ENCODE measurements at places on chromosomes 2 and 18.

- no peak for DNase-seq
Observed at GRCh38 chr2:152506843-152507242, 171.9 kb downstream of the FMNL2 start.

- no peak for DNase-seq
Observed at GRCh38 chr2:178592655-178593054, 112.4 kb downstream of the PLEKHA3 start.

DNA sequence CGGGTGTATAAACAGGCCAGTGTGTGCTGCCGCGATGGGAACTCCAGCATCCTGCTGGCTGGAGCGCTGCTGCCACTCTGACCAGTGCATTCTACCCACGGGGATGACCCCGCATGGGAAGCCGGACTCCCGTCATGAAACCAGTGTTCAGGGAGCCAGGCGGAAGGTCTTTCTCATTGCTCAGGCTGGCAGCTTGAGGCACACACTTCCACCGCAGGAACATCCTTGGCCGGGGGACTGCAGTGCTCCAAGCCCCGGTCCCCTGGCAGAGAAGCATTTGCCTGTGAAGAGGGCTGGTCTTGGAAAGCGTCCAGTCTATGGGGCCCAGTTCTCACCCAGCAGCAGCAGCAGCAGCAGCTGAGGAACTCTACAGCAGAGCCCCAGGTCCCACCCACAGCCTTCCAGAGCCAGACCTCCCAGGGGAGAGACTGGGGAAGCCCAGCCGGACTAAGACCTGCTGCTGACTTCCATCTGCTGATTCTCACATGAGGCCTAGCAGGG lies 235.9 kb downstream of the KLHL29 start:
- DNase-seq, result no peak

DNA sequence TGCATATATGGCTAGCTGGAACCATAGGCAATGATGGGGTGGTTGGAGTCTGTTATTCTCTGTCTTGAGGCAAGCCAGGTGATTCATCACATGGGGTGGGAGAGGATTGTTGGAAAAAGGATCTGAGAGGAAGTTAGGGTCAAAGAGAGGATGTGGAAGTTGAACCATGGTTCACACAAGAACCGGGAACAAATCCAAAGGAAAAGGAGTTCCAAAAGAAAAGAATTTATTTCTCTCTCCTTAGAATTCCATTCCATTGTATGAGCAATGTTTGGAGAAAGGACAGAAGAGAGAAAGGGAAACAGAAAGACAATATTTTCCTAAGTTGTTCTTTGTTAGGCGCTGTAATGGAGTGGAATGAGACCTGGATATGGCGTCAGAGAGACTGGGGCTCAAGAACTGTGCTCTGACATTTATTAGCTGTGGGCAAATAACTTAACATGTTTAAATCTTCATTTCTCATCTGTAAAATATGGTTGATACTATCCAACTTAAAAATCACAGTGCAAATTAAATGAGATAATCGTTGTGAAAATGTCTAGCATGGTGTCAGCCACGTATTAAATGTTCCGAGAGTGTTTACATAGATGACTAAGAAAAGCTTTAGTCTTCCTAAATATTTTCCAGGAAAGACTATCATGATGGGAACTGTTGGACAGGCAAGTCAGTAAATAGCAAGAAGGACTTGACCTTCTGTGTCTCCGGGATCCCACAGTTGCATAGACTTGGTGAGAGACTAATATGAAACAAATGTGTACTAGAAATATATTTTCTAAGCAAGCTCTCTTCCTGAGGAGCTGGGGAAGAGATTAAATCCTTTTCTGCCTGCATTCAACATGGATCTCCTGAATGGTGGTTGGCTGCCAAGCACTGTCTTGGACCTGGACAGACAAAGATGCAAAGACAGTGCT lies 71.4 kb downstream of the TRIB2 start:
- no peak for DNase-seq

DNA sequence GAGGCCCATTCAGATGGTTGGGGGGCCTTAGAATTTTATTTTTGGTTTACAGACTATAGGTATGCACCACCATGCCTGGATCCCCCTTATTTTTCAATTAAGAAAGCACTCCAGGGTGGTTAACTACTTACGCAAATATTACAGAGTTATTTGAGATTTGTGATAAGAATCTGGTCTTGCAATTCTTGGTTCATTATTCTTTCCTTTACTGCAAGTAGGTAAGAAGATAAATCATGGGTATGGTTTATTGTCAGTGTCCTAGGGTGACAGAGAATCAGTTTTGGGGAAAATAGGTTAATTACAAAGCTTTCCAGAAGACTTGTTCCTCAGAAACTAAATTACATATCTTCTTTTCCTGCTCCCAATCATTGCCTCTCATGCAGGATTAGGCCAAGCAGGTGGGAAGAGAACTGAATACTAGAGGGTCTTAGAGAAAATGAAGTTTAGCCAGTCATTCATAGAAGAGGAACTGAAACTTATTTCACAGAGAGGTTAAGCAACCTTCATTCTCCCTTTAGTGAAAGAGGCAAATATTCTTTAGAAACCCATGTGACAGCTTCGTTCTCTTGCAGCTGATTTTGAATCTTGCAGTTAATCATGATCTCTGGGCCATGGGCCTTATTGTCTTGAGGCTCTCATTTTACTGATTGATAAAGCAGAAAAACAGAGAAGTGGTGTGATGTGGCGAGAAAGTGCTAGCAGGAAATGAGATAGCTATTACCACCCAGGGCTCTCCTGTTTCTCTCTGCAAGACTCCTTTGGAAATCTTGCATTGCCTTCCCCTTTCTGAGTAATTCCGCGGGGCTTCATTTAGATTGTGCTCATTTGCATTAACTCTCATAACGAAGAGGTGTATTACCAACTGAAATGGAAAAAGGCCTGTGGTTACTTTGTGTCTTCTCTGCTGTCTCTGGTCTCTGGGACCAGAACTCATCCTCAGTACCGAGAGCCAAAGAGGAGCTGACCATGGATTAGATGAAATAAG lies 44.8 kb upstream of the ARHGAP25 start:
- DNase-seq, result no peak

- DNase-seq, result no peak
Observed at GRCh38 chr2:26913606-26913998, 56.8 kb upstream of the MAPRE3 start.

GRCh38 chr2:120371969-120372625 lies 26.2 kb downstream of the INHBB start:
- DNase-seq, result no peak

DNA sequence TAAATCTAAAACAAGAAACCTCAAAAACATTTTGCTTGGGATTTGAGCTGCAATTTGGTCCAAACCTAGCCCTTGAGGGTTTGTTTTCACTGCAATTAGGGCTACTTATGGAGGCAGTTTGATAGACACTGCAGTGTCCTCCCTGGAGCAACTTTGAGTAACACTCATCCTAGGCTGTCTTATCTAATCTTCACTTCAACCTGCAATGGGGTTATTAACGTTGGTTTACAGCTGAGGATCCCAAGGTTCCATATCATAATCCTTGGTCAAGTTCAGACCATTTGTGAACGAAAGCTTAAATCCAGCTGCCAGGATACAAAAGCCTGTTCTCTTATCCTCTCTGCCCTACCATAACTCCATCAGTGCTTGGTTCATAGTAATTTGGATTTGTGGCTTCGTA lies 2.5 kb downstream of the ANXA4 start:
- no peak for DNase-seq

- DNase-seq, result no peak
Observed at GRCh38 chr2:54866179-54866578, 142.7 kb downstream of the EML6 start.

DNA sequence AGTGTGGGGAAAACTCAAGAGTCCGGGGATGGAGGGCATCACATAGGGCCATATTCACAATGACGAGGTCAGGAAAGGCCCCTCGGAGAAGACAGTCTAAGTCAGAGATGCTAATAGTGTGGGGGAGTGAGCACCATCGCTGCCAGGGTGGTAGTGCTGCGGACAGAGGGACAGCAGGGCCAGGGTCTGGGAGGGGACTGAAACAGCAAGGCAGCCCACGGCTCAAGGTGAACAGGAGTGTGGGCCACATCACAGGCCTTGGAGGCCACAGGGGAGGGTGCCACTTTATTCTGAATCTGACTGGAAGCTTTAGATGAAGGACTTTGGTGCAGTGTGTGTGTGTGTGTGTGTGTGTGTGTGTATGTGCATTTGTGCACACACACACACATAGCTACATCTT lies 130.9 kb upstream of the GLI2 start:
- DNase-seq, result no peak

DNA sequence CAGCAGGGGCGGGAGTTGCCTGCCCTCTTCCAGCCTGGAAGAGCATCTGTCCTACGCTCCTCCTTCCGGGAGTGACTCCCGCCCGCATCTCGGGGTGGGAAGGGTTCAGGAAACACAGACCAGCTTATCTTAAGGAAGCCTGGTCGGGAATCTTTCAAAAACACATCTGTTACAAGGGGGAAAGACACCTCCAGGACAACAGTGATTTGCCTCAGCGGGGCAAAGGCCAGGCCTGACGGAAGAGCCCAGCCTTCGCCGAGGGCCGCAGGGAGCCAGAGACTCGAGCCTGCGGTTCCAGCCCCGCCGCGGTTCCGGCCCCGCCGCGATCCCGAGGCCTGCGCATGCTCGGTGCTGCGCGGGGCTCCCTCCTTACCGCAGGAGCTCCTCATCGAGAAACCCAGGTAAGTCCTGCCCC lies 38.1 kb upstream of the TGIF1 start:
- no peak for DNase-seq

GRCh38 chr18:35355140-35355618 lies 11.0 kb upstream of the ZNF24 start:
- DNase-seq, result no peak

DNA sequence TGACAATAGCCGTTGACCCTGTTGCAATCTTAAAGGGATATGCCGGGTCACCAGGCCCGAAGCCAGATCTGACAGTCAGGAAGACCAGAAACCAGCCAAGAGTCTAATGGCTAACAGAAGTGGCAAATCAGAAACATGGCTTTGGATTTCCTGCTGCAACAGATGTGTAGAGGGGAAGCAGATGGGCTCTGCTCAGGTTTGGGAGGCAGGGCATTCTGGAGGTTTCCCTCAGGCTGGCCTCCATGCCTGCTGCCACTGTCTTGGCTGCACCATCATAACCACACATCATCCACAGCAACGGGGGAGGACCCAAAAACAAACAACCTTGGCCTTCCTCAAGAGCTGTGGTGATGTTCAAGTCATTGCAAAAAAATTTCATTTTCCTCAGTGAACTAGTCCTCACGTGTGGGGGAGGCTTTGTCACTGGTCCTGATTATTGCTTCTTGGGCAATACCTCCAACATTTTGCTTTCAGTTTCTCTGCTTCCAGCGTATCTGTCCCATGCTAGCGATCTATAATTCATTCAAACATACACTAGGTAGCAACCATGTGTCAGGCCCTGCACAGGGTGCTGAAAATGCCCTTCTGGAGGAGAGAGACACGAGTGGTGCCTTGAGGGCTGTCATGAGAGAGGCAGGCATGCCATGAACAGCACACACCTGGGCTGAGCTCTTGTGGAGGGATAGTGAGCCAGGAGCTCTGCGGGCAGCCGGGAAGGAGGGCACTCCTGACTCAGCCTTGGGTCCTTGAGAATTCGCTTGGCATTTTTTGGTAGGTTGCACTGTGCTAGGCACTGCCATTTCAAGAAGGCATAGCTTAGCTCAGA lies 48.2 kb upstream of the LGALSL start:
- DNase-seq, result no peak

DNA sequence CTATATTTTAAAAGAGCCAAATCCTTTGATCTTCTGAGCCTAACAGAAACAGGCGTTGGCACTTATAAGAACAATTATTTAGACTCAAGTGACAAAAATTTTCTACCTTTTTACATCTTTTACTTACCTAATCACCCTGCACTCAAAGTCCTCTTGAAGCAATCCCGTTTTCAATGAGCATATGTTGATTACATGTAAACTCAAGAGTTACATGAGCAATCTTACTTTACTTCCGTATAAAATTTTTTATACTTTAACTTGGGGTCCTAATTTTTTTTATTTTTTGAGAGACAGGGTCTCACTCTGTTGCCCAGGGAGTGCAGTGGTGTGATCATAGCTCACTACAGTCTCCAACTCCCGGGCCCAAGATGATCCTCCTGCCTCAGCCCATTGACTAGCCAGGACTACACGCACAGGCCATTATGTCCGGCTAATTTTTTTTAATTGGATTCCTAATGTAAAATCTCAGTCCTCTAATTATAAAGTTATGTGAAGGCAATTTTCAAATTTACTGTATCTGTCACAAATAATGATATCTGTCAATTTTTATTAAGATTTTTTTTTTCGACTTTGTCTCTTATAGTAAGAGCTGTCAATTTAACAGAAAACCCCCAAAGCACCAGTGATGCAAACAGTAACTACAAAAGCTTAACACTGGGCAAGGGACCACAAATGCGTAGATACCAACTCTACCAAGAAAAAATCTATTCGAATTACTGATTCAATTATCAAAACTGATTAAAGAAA lies 19.1 kb upstream of the STPG4 start:
- DNase-seq, result no peak

- no peak for DNase-seq
Observed at GRCh38 chr2:232382331-232383225, 4.0 kb downstream of the ALPP start.

DNA sequence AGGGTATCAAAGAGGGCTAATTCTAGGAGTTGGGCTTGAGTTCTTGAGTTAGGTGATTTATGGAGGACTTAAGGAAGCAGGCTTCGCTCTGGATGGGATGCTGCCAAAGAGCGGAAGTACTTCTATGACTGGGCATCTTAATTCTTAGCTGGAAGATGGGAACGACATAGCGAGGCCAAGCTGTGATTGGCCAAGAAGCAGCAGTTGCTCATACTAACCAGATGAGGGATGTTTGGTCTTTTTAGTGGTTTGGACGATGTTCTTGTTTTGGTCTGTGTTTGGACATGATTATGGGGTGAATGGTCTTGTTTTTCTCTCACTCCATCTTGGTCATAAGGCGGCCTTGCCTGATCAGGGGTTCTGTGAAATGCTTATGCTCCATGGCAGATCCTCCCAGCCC lies 133.7 kb downstream of the MSH2 start:
- DNase-seq, result no peak

- DNase-seq, result no peak
Observed at GRCh38 chr2:84115173-84115857, 343.8 kb downstream of the SUCLG1 start.

GRCh38 chr2:241941691-241942301 lies 72.3 kb downstream of the RTP5 start:
- DNase-seq, result no peak

GRCh38 chr2:134304394-134305108 lies 50.7 kb downstream of the MGAT5 start:
- DNase-seq, result no peak

GRCh38 chr2:112343827-112344585 lies 68.6 kb downstream of the ZC3H6 start:
- DNase-seq, result no peak

GRCh38 chr2:234745347-234745746 lies 206.5 kb upstream of the SH3BP4 start:
- DNase-seq, result no peak

Measured in NCI-H1105 (cell line).